ENCODE measurements at places on chromosomes 13 and 19. TPM values are rescaled to one million over a fixed set of nuclear protein-coding genes. Genes with fewer than 3 reads are reported as not detected.

DNA sequence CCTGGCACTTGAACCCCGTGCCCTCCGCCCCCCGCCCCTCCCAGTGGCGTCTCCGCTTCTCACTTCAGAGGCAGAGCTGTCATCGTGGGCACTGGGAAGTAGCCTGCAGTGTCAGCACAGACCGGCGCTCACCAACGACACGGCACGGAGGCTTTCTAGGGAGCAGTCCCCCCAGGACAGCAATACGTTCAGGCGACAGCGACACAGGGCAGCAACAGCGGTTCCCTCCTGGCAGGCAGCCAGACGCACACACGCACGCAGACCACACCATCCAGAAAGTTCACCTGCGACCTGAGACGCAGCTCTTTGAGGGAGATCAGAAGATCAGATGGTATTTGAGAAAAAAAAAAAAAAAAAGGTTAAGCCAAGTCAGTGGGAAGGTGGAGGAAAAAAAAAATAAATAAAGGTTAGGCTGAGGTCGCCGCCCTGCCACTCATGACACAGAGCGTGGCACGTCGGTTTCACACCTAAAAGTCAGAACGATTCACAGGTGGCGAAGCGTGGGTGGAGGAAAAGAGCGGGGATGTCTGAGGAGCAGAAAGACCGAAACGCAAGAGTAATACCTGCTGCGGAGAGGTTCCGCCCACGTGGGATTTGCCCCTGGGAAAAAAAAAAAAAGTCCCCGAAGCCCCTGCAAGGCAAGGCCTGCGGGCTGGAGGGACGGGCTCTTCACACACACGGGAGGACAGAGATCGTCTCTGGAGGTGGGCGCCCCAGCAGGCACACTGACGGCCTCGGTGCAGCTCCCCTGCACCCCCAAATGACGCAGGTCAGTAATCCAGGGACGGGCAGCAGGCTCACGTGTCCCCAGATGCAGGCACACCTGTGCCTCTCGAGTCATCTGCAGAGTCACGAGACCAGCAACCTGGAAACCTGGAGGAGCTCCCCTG is 94.5 kb downstream of the GNG7 start:
- no peaks in the 10 kb centered on the region for H3K36me3 ChIP-seq
- H3K4me3 ChIP-seq, result no peak overlapping the region
- H3K27ac ChIP-seq, result no peak overlapping the region
- no peaks in the 10 kb centered on the region for H3K27me3 ChIP-seq

GRCh38 chr13:74256969-74257368 is 122.8 kb upstream of the KLF12 start:
- no peaks in the 10 kb centered on the region for H3K27me3 ChIP-seq
- no peak overlapping the region for H3K27ac ChIP-seq
- H3K4me1 ChIP-seq, result peaks cover 6% of the 10 kb centered on the region
- no peaks in the 10 kb centered on the region for H3K36me3 ChIP-seq
- no peak overlapping the region for H3K4me3 ChIP-seq

DNA sequence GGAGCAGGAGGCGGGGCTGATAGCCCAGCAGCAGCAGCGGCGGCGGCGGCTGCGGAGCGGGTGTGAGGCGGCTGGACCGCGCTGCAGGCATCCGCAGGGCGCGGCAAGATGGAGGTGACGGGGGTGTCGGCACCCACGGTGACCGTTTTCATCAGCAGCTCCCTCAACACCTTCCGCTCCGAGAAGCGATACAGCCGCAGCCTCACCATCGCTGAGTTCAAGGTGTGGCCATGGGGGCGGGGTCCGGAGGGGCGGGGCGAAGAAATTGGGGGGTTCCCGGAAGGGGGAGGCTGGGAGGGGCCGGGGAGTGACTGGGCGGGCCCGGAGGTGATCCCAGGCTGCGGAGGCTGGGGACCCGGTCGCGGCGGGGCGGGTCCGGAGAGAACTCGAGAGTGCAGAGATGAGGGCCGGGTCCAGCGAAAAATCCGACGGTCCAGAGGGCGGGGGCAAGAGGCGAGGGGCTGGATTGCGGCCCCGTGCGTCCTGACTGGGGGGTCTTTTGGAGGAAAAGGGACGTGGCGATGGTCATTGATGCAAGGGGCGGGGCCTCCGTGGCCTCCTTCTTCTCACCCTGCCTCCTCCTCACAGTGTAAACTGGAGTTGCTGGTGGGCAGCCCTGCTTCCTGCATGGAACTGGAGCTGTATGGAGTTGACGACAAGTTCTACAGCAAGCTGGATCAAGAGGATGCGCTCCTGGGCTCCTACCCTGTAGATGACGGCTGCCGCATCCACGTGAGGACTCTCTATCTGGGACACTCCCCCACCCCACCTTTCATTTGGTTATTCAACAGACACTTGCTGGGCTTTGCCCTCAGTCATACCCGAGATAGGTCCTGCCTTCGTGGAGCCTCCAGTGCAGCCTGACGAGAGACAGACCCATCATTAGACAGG is at the start of gene TBCB:
TSS of gene TBCB (plus strand) at position 16 of the 891 bp plus-strand sequence. CDS start at position 109, 93 bp downstream.
- H3K27me3 ChIP-seq, result no peaks in the 10 kb centered on the region
- DNase-seq, result no peak
- peak within 1 kb of the TSS; percentile 66 for H3K27ac ChIP-seq
- H3K4me1 ChIP-seq, result peaks cover 18% of the 10 kb centered on the region

DNA sequence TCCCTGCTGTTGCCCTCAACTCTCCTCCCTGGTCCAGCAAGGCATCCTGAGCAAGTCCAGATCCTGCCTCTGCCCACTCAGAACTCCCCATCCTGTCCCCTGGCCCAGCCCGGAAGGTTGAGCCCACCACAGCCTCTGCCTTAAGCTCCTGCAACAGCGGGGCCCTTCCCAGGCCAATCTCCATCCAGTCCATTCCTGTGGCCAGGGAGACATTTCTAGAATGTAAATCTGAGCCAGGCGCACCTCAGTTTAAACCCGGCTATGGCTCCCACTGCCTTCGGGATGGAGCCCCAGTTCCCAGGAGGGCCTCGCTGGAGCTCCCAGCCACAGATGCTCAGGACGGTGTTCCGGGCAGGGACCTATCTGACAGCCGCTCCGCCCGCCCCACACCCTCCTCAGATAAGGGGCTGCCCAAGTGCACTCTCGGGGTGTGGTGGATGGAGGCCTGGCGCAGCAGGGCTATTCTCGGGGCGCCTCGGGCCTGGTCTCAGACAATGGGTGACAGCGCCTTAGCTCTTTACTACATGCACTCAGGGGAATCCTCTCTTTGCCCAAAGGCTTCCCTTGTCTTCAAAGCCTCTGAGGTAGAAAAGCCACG is 5.3 kb downstream of the TRAPPC6A start:
- H3K4me1 ChIP-seq, result no peaks in the 10 kb centered on the region
- no peak for DNase-seq
- no peaks in the 10 kb centered on the region for H3K36me3 ChIP-seq
- no peaks in the 10 kb centered on the region for H3K27me3 ChIP-seq
- no peak overlapping the region for H3K27ac ChIP-seq
- H3K4me3 ChIP-seq, result no peak overlapping the region

- H3K4me1 ChIP-seq, result no peaks in the 10 kb centered on the region
- no peaks in the 10 kb centered on the region for H3K27me3 ChIP-seq
Observed at GRCh38 chr13:71457645-71458044, 409.4 kb downstream of the DACH1 start.

DNA sequence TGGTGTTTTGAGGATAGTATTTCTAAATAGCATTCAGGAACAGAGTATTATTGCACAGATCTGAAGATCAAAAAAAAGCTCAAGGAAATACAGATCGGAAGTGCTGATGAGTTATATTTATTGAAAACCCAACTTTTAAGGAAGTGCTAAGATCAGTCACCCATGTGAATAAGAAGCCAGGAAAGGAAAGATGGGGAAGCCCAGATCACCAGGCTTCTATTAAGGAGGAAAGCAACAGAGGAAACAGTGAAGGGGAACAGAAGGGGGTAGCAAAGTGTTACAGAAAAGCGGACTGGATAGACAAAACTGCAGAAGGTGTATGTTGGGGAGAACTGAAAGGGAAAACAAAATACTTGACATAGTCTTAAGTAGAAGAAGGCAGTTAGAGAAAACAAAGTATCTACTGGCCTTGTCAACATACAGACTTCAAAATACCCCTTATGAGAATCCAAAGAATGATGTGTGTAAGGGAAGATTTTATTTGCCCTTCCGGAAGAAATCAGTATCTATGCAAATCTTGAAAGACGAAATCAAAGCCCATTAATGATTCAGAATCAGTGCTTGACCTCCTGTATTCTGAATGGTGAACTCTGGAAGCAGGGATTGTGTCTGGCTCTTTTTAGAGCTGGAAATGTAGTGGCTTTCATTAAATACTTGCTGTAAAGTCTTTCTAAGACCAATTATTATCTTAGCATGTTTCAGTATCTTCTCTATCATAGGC is 12.1 kb downstream of the UFM1 start:
- H3K27me3 ChIP-seq, result no peaks in the 10 kb centered on the region
- peaks cover 19% of the 10 kb centered on the region for H3K36me3 ChIP-seq
- peaks cover 5% of the 10 kb centered on the region for H3K4me1 ChIP-seq

DNA sequence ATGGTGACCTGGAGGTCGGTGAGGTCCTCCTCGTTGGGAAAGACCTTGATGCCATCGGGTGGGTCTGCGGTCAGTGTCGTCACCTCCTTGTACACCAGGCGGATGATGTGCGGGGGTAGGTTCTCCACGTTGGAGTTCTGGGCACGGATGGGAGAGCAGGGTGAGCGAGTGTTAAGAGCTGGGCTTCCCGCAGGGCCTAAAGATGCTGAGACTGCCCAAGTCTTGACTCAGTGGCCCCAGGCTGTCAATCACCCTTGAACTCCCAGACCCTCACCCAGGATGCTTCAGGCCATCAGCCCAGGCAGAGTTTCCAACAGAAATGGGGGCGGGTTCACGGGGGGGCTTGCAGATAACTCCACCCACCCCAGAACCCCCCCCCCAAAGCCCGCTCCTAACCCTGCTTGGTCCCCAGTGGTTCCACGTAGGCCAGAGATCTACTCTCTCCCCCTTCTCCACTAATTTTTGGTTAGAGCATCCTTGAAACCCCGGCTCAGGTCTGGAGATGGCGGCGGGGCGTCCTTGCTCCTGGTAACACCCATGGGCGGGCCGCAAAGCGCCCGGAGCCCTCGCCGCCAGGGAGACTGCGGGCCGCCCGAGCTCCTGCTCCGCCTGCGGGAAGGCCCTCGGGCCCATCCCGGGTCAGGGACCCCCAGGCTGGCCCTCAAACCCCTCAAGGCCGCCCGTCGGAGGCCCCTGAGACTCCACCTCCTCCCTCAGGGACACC is 600 bp downstream of the UBE2S start:
- H3K27me3 ChIP-seq, result no peaks in the 10 kb centered on the region
- peak overlapping the region; percentile 93 for H3K27ac ChIP-seq
- H3K36me3 ChIP-seq, result peaks cover 42% of the 10 kb centered on the region
- peaks cover 20% of the 10 kb centered on the region for H3K4me1 ChIP-seq
- DNase-seq, result no peak
- H3K4me3 ChIP-seq, result peak overlapping the region; percentile 79

- H3K4me1 ChIP-seq, result no peaks in the 10 kb centered on the region
- no peak for DNase-seq
- no peaks in the 10 kb centered on the region for H3K36me3 ChIP-seq
Observed at GRCh38 chr19:32605544-32605943, 24.6 kb downstream of the PDCD5 start.

DNA sequence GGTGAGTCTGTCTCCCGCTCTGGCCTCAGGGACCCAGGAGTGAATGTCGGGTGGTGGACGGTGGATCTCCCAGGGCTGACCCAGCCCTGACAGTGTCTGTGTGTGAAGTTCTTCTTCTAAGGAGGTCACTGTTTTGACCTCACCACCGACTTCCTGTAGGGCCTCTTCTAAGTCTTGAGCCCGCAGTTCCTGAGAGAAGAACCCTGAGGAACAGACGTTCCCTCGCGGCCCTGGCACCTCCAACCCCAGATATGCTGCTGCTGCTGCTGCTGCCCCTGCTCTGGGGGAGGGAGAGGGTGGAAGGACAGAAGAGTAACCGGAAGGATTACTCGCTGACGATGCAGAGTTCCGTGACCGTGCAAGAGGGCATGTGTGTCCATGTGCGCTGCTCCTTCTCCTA is at the start of gene SIGLEC7:
TSS of gene SIGLEC7 (plus strand) at position 183 of the 400 bp plus-strand sequence. CDS start at position 252, 69 bp downstream.
- no peak within 1 kb of the TSS for H3K4me3 ChIP-seq
- no peak within 1 kb of the TSS for H3K27ac ChIP-seq
- peaks cover 73% of the 10 kb centered on the region for H3K27me3 ChIP-seq
- DNase-seq, result no peak

DNA sequence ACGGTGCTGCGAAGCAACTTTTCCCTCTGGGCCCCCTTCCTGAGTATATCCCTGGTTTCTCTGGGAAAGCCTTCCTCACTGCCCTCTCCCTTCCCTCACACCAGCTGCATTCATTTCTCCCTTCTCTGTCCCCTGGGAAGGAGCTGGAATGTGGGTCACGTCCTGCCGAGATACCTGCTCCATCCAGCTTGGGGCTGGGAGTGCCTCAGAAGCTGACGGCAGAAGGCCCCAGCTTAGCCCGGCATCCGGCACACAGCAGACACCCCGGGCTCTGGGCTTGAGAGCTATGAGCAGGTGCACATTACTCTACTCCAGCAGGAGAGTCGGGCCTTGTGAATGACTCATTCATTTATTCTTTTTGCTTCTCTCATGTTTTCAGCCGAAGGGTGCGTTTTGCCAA is 170.6 kb downstream of the TEX29 start:
- H3K27ac ChIP-seq, result no peak overlapping the region
- H3K4me3 ChIP-seq, result no peak overlapping the region
- no peak for DNase-seq
- H3K27me3 ChIP-seq, result peaks cover 45% of the 10 kb centered on the region

GRCh38 chr13:79237981-79238380 is 168.1 kb downstream of the RBM26 start:
- H3K27me3 ChIP-seq, result peaks cover 17% of the 10 kb centered on the region
- DNase-seq, result no peak

GRCh38 chr19:58355908-58356765 is 2.8 kb upstream of the A1BG start:
- H3K36me3 ChIP-seq, result no peaks in the 10 kb centered on the region
- H3K4me3 ChIP-seq, result no peak overlapping the region
- DNase-seq, result no peak

DNA sequence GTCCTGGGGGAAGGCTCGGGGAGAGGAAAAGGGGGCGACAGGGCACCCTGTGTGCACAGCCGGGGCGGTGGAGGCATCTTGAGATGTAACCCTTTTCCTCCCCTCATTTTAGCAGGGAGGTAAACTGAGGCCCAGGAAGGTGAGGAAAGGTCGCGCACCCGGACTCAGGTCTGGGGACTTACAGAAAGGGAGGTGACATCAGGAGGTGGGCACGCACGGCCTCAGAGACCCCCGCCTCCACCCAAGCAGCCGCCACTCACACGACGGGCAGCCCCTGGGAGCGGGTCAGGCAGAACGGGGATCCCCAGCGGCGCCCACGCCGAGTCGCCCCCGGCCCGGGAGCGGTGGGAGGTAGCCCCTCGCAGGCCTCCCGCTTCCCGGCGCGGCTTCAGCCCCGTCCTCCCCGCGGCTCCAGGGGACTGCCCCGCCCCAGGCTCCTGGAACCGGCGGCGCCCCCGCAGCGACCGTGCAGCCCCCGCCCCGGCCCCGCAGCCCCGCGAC is 477 bp downstream of the PIP5K1C start:
- H3K27ac ChIP-seq, result no peak overlapping the region
- no peaks in the 10 kb centered on the region for H3K27me3 ChIP-seq
- no peaks in the 10 kb centered on the region for H3K4me1 ChIP-seq
- H3K4me3 ChIP-seq, result peak overlapping the region; percentile 87

Gene SIGLEC12
- total RNA-seq, result not detected

Gene S1PR2
- 5.8 TPM for total RNA-seq

Gene IGFL3
- not detected for total RNA-seq

Gene IGFL2
- not detected for total RNA-seq

Gene CA11
- total RNA-seq, result 4.1 TPM

Gene ADGRE3
- total RNA-seq, result not detected

Gene KLK13
- total RNA-seq, result not detected

Gene PEG3
- total RNA-seq, result 1.6 TPM

Gene KLK3
- not detected for total RNA-seq

Data from PC-3 (cell line).